ENCODE measurements at places on chromosomes 12 and 14.

- DNase-seq: no peak
These were observed 564 bp downstream of the ATXN3 start for GRCh38 chr14:92105893-92106142.

DNA sequence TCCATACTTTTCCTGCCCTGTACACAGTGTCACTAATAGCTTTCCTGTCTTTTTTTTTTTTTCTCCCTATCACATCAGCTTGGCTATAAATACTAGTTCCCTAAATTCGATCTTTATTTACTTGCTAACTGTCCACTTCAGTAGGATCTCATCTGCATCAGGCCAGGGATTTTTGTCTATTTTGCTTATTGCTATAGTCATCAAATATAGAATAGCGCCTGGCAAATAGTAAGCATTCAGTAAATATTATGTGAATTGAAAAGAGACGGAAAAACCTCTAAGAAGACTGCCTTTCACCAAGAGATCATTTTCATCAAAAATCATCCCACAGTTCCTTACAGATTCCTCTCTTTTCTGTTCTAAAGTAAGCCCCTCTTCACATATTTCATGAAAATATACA lies 429.1 kb downstream of the FLRT2 start:
- no peak for DNase-seq

DNA sequence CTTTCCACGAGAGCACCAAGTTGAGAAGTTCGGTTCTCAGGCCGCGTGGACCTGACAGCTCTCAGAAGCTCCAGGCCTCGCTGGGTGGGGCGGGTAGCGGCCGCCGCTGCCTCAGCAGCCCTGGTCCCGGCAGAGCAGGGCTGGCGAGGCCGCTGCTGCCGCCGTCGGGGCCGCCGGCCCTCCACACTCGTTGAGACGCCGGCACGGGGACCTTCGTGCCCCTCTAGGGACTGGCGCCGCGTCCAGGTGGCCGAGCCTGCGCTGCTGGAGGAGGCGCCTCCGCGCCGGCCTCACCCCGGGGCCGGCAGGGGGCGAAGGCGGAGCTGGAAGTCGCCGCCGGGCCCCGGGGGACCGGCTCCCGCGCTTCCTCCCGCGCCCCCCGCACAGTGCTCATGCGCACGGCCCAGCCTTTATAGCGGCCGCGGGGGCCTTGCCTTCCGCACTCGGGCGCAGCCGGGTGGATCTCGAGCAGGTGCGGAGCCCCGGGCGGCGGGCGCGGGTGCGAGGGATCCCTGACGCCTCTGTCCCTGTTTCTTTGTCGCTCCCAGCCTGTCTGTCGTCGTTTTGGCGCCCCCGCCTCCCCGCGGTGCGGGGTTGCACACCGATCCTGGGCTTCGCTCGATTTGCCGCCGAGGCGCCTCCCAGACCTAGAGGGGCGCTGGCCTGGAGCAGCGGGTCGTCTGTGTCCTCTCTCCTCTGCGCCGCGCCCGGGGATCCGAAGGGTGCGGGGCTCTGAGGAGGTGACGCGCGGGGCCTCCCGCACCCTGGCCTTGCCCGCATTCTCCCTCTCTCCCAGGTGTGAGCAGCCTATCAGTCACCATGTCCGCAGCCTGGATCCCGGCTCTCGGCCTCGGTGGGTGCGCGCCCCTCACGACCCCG lies at the start of gene COCH:
COCH (plus strand) TSS at position 440 of the 879 bp plus-strand sequence; CDS start at position 820, 380 bp downstream.
- no peak for DNase-seq

DNA sequence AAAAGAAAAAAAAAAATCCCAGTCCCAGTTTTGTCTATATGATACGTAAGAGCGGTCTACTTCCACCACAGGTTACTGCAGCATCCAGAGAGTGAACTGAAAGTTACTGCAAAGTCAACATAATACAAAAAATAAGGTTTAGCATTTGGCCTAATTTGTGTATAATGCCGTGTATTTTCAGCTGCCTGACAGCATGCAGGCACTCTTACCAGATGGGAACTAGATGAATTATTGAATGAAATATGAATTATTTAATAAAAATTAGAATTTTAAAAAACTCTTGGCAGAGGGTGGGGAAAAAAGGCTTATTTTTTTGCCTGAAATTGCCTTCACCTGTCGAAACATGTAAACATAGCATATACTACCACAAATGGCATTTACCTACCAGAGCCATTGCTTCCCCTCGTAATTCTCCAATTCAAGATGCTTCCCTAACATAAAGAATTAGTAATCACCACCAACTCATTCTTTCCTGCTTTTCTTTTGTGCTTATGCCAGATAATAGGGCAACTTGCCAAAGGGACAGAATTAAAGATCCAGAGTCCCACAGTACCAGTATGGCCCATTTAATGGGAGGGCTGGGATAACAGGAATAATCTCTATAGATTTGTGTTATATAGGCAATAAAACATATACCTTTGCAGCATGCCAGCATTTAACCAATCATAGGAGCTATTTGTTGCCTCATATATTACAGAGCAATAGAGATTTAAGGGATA lies 31.1 kb downstream of the ATF7 start:
- no peak for DNase-seq

DNA sequence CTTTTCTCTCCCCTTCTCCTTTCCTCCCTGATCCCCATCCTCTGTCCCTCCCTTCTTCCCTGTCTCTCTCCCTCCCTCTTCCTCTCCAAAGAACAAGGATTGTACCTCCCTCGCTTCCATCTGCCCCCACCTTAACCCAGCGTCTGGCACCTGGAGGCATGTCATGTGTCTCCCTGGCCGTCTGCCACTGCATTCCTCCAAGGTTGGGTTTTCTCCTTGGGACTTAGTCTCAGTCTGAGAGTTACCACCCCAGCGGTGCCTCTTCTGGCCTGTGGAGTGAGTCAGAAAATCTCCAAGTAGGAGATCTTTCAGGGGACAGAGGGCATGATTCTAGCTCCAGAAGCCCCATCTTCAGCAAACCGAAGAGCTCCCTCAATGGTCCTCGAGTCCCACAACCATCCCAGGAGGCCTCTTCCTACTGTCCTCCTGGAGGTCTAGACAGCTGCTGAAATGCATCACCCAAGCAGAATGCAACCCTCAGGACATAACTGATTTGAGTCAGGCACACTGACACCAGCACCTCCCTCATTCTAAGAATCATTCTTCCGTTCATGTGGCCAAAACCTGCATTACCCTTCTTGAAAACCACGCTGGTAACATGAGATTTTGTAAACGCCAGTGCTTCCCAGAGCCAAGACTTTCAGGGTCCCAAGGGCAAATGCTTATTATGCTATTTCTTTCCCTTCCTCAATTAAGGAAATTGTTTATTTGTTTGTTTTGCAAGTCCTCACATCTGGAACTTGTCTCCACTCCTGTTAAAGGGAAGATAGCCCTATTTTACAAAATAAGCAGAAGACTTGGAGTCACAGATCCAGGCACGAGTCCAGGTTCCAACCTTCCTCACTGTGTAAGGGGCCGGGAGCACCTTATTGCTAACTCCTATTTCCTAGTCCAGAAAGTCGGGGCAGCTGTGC lies 463.2 kb downstream of the BCL11B start:
- DNase-seq: no peak
